Fibroblast of the conjunctiva (primary cell): ENCODE measurements at places on chromosomes 5 and 9.

DNA sequence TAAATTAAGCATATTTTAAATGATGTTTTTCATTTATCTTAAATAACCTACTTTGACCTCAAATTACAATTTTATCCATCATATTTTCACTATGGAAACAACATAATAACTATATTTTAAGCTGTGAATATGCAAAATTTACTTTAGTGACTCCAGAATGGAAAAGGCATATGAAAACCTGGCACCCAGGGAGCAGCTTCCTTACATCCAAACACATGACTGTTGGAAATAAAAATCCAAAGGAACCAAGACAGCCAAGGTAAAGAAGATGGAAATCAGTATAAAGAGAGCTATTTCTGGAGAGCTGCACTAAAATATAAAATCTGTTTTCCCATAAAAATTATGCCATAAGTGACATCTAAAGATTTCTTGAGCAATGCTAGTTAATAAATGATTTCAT lies 140.3 kb upstream of the FTMT start:
- no peak for DNase-seq

DNA sequence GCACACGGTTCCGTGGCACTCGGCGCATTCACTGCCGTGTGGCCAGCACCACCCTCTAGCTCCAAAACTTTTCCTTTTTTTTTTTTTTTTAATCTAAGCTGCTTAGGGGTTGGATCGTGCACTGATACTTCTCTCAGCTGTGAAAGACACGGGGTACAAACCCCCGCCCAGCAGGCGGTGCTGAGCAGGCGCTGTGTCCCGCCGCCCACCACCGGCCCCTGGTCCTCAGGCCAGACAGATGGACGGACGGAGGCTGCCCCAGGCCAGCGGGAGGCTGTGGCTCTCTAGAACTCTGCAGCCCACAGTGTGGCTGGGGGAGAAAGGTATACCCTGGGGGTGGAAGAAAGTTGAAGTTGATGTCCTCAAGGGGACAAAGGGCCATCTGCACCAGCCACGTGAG lies 6.2 kb downstream of the AGPAT2 start:
- no peak for DNase-seq

- DNase-seq, result no peak
Measured at GRCh38 chr9:35274993-35275392, 113.2 kb downstream of the UNC13B start.

- no peak for DNase-seq
Measured at GRCh38 chr9:31783491-31783890, 601.0 kb upstream of the ACO1 start.

GRCh38 chr5:60382716-60383115 lies 317.2 kb downstream of the DEPDC1B start:
- peak; percentile 35 for DNase-seq

DNA sequence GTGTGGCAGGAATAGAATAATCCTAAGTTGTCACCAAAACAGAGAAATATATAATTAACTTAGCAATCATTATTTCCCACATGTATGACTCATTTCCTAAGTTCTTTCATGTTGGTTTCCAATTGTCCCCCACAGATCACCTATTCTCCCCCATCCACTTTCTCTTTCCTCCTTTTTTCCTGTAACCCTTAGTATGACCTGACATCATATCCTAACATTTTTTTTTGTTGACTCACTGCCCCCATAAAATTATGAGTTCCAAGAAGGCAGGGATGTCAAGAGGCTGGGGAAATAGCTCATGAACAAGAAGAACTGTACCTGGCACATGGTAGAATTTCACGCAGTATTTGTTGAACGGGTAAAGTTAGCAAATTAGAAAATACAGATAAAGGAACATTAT lies 186.7 kb downstream of the DCP2 start:
- DNase-seq, result no peak

GRCh38 chr9:133960568-133961129 lies 31.5 kb downstream of the VAV2 start:
- no peak for DNase-seq

DNA sequence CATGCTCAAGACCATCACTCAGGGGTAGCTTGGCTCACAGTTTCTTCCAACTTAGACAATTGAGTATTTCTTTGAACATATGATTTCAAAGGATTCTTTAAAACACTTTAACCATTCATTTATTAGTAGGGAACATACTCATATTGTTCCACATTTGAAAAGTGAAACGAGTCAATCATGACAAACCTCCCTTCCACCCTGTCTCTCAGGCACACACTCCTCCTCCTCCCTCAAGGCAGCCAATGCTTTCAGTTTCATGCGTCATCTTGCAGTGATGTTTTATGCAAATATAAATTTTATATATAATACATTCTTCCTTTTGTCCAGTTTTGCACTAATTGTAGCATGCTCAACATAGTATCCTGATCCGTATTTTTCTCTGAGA lies 126.0 kb upstream of the BOD1 start:
- no peak for DNase-seq

GRCh38 chr9:82082563-82082962 lies 94.0 kb downstream of the SPATA31D1 start:
- DNase-seq, result no peak

- no peak for DNase-seq
Measured at GRCh38 chr5:171934586-171934985, 71.9 kb downstream of the FBXW11 start.

- no peak for DNase-seq
Measured at GRCh38 chr5:141421489-141421855, 621 bp downstream of the PCDHGA11 start.

- DNase-seq, result no peak
Measured at GRCh38 chr5:36160617-36161016, 8.7 kb downstream of the SKP2 start.

- no peak for DNase-seq
Measured at GRCh38 chr9:113531919-113532808, 68.6 kb downstream of the RGS3 start.

- no peak for DNase-seq
Measured at GRCh38 chr9:136175616-136176197, 29.2 kb downstream of the LHX3 start.

- no peak for DNase-seq
Measured at GRCh38 chr5:37938076-37938852, 98.4 kb upstream of the GDNF start.

DNA sequence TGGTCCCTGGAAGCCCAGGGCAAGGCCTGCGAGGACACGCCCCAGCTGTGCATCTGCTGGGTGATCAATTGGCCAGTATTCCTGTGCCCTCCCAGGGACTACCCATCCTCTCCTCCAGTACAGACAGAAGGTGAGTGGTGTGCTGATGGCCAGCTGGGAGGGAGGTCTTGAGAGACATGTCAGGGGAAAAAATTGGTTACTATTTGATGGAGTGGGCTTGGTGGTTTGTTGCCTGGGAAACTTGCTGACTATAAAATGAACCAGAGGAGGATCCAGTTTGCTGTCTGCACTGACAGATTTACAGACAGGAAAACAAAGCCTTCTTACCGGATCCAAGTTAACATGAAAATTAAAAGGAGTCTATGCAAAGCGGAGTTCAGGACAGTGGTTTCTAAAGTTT lies 40.3 kb downstream of the MAP1B start:
- no peak for DNase-seq

GRCh38 chr9:129891569-129891968 lies 56.3 kb downstream of the USP20 start:
- DNase-seq, result no peak
